ENCODE measurements at places on chromosomes 12 and 14.
A peak's percentile ranks its signal among the peaks of the same experiment; 100 is the strongest.

DNA sequence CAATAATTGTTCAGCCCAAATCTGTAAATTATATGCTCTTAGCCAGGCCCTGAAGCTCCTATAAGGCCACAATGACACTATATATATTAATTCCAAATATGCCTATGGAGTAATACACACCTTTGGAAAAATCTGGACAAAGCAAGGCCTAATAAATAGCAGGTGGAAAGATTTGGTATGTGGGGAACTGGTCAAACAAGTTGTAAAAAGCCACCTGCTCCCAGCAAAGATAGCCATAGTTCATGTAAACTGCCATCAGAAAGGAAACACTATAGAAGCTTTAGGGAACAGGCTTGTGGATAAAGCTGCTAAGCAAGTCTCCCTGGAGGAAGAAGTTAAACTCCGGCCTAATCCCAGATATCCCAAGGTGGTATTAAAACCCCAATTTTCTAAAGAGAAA lies 29.7 kb downstream of the PRMT8 start:
- DNase-seq, result no peak

GRCh38 chr14:69287098-69288010 lies 27.4 kb downstream of the GALNT16 start:
- no peak for DNase-seq

GRCh38 chr12:27919671-27920235 lies 52.8 kb downstream of the PTHLH start:
- DNase-seq, result no peak

- no peak for DNase-seq
These were observed 545 bp downstream of the SMARCC2 start for GRCh38 chr12:56188778-56189098.

DNA sequence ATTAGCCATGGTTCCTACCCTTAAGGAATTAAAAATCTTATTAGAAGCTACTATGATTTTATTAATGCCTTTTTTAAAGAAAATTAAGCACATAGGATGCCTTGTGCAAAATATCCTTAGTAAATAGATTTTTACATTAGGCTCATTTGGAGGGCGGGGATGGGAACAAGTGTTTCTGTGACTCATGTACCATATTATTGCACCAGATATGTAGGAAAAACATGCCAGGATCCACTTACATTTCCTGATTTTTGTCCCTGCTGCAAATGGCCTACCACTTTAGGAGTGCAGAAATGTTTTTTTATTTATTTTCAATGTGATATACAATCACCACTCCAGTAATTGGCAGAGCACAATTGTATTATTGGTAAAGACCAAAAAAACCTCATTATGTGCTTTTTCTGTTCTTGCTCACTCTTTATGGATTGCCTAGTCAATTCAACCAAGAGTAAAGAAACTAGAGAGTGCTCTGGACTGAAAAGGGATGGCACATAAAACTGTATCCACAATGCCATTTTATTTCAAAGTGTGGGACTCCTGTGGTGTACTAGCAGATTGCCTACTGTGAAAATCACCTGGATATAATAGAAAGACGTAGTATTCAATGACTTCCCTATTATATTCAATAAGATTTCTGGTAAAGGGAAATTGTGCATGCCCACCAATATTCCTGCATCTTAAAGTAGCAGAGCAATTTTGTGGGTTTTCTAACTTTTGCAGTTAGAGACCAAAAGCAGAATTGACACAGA lies 86.9 kb downstream of the ANO6 start:
- no peak for DNase-seq

GRCh38 chr12:70635755-70636154 lies 1.5 kb downstream of the PTPRB start:
- no peak for DNase-seq

GRCh38 chr12:56880125-56880992 lies 53.8 kb downstream of the SDR9C7 start:
- no peak for DNase-seq

GRCh38 chr12:120252071-120252906 lies 13.2 kb downstream of the PXN start:
- DNase-seq, result peak; percentile 74

GRCh38 chr12:123912415-123913380 lies 59.9 kb downstream of the CCDC92 start:
- no peak for DNase-seq

GRCh38 chr12:25102402-25102801 lies 92.6 kb downstream of the DNAI7 start:
- no peak for DNase-seq

- DNase-seq, result no peak
These were observed 1373.7 kb downstream of the LRFN5 start for GRCh38 chr14:42980419-42980818.

GRCh38 chr12:132623072-132623869 lies 4.7 kb downstream of the P2RX2 start:
- no peak for DNase-seq

DNA sequence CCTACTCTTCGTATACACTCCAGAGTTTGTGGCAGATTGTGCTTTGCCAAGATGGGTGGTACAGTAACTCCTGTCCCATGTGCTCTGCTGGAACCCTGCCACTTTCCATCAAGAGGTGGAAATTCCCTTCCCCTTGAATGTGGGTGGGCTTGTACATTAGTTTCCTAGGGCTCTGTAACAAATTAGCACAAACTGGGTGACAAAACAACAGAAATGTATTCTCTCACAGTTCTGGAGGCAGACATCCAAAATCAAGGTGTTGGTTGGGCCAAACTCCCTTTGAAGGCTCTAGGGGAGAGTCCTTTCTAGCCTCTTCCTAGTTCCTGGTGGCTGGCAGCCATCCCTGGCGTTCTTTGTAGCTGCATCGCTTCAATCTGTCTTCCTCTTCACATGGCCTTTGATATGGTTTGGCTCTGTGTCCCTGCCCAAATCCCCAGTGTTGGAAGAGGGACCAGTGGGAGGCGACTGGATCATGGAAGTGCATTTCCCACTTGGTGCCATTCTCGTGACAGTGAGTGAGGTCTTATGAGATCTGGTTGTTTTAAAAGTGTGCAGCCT lies 117.5 kb downstream of the VRK1 start:
- DNase-seq, result no peak

DNA sequence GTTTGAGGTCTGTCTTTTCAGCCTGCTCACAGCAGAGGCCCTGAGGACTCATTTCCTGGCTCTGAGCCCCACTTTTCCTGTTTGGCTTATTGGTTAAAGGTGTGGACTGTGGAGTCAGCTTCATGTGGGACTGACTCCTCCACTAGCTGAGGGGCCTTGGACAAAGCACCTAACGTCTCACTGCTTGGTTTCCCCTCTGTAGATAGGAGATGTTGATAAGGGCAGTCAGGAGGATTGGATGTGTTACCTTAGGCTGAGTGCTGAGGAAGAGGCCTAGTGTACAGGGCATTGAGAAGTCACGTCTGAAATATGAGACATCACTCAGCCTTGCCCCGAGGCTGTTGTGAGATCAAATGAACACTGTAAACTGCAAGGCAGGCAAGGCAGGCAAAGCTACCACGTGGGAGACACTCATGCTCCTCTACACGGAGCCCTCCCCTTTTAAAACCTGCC lies 27.1 kb upstream of the TCL1A start:
- no peak for DNase-seq

GRCh38 chr12:126431767-126432166 lies 1366.5 kb downstream of the AACS start:
- no peak for DNase-seq

GRCh38 chr12:68081561-68081960 lies 78.0 kb downstream of the IFNG start:
- DNase-seq, result no peak

DNA sequence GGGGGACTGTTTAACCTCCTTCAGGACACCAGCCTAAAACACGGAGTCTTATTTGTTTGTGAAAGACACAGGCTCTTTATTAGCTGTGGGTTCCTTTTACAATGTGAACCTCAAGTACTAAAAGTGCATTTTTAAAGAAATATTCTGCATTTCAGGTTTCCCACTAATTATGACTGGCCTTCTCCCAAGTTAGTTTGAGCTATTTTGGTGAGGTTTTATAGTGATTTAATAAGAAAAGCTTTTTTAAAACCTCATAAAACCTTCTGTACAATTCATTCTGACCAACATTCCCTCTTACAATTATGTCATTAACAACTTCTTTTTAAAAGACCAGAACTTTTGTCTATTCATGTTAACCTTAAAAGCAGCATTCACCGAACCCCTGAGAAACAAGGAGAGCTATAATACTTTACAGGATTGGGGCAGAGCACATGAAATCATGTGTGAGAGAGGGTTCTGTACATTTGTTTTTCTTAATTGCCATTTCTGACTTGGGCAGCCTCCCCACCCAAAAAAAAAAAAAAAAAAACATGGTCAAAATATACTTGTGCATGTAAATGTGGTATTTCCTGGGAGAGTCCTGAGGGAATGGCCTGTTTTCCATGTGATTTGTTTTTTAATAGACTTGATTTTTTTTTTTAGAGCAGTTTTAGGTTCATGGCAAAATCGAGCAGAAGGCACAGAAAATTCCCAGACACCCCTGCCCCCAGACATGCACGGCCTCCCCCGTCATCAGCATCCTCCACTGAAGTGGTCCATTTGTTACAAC lies 169.5 kb downstream of the CHST11 start:
- no peak for DNase-seq

GRCh38 chr14:31927348-31927832 lies 149.7 kb upstream of the ARHGAP5 start:
- DNase-seq, result no peak

DNA sequence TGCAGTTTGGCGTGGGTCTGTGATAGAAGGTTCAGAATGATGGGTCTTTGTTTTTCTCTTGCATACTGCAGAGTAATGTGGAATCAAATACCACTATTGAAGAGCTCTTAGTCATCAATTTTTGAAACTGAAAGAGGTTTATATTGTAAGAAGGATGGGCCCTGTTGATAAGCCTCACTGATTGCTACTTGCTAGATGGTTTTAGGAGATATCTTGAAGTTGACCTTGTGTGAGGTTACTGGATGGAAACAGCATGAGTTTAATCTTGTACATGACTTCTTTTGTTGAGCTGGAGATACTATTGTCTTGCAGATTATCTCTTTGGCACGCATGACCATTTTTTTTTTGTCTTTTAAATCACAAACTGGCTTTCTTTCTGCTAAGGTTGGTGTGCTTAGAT lies 13.8 kb downstream of the BICD1 start:
- no peak for DNase-seq

- DNase-seq, result no peak
These were observed 14.9 kb upstream of the FKBP11 start for GRCh38 chr12:48940181-48940580.

DNA sequence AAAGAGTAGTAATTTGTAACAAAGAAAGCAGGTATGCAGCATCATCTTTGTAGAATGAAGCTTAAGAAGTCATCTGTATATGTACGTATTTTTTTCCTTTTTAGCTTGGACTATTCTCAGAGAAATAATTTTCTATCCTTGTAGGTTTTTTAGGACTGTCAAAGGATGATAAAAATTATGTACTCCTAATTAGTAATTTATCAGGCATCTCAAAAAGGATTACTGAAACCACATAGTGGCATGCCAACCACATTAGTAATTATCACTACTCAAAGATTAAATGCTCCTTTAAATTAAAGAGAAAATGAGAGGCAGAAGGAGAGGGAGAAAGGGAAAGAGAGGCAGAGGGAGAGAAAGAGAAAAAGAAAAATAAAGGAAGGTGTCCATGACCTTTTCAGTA lies 17.3 kb downstream of the TTC8 start:
- DNase-seq, result no peak
